ENCODE measurements at places on chromosomes 1 and 21.

DNA sequence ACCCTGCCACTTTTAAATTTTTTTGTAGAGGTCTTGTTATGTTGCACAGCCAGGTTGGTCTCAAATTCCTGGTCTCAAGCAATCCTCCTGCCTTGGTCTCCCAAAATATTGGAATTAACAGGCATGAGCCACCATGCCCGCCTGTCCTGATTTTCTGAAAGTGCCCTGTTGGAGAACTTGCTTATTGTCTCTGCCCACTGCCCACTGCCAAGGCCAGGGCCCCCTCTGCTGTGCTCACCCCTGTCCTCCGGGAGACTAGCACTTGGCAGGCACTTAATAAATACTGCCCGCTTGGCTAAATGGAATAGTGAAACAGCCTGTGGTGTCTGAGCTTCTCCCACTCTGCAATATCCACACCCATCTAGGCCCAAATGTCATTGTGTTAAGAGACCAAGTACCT lies 35.7 kb downstream of the CTNNBIP1 start:
- no peak for DNase-seq

DNA sequence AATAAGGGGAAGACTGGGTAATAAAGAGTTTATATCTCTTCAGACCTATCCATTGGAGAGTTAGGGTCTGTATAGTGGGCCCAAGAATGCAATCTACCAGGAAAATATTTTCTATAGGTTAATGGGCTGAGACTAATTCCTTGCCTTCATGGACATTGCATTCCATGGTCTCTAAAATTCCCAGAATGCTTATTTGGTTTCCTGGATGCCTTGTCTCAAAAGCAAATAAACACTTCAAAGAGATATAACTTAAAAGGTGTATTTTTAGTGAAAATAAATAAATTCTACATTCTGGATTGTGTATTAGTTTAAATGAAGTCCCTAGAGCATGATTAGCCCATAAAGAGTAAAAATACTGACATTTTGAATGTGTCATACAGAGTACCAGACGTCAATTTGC lies 550.1 kb upstream of the PKN2 start:
- no peak for DNase-seq

DNA sequence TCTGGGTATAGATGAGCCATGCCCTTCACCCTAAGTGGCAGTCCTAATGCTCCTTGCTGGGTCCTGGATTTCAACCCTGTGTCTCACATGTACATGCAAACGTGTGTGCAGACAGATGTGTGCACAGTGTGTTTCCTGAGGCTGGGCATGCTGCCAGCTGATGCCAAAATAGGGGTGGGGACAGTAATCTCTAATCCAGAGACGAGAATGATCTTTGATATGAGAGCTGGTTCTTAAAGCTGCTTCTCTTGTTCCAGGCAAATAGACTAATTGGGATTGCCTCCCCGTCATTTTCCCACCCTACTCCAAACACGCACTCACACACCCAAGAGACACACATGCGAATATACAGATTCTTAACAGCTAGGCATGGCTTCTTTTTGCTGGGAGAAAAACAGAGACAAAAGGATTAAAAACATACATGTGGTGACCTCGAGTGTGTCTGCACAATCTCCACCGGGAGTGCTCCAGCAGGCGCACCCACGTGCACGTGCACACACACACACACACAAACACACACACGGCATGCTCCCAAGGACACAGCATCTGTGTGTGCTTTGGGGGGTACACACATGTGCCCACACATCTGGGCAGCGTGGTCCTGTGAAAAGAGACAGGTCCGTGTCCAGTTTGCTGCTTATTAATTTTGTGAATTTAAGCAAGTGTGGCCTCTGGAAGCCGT lies 102.1 kb upstream of the ZBTB40 start:
- DNase-seq = no peak

- DNase-seq = peak; percentile 94
Measured at GRCh38 chr21:43975469-43976098, 36.5 kb upstream of the TRAPPC10 start.

DNA sequence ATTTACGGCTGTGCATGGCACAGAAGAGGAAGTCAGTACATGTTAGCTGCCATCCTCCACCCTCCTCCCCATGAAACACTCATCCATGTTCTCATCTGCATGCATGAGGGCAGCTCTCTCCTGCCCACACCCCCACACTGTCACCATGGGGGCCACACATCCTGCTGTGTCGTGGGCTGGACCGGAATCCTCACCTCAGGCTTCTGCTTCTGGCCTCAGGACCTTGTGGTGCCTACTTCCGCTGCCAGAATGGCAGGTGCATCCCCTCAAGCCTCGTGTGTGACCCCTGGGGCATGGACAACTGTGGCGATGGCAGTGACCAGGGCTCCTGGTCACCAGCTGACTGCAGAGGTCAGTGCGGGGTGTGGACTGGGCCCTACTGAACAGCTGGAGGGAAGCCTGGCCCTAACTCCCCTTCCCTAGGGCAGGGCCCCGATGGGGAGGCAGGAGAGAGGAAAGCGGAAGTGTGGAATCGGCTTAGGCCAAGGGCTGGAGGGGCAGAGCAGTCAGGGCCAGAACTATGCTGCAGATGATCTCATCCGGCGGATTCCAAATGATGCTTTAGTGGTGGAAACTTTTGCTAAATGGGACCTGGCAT lies 3.8 kb downstream of the LDLRAD2 start:
- peak; percentile 4 for DNase-seq

DNA sequence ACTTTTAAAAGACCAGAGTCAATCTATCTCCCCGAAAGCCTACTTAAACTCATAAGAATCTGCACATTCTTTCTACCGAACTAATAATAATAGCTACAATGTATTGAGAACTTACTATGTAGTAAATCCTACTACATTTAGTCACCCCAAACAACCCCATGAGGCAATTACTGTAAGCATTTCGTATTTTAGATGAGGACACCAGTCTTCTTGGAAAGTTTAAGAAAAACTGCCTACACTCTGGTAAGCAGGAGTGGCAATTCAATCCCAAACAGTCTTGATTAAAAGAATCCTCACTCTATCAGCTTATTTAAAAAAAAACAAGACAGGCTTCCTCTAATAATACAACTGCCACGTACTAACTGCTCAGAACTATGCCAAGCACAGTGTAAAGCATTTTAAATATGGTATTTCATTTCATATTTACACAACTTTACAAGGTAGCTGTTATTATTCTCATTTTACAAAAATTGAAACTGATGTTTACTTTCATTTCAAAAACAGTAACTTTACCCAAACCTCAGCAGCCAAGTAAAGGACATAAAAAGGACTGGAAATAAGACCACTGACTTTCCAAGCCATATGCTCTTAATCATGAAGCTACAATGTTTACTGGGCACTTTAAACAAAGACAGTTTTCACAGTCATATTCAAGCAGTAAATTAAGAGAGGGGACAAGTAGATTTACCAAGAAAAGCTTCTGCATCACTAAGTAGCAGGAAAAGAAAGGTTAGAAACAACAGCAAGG lies 13.9 kb downstream of the ARID4B start:
- DNase-seq = no peak

DNA sequence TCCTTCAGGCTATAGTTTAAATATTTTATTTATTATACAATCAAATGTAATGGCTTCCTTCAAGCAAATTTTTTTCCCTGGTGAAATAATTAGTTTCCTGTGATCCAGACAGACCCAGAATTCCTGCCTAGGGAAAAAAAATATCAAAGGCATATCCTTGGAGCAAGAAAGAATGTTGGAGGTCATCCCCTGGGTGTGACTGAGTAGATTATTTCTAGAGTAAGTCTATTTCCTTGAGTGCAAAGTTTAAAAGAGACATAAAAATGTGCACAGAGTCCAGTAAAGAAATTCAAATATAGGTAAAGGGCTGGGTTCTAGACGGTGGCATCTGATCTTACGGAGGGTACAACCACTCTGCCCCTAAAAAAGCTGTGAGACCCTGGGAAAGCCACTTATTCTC lies 32.2 kb upstream of the SAMD13 start:
- DNase-seq = no peak

- no peak for DNase-seq
Measured at GRCh38 chr1:232339073-232339472, 290.9 kb downstream of the SIPA1L2 start.

DNA sequence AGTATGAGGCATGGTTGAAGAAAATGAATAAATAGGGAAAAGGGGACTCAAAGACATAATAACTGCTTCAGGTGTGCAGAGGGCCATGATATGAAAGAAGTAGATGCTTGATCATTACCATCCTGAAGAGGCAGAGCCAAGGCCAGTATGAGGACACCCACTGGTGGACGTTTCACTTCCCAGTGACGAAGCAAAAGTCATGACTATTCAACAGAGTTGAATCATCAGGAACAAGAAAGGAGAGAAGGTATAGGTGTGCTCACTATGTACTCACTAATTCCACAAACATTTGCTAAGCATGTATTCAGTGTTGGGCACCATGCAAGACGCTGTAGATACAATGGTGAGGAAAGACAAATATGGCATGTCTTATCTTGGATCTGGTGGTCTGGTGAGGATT lies 319.2 kb upstream of the RUNX1 start:
- no peak for DNase-seq

GRCh38 chr21:39116761-39117439 lies 66.4 kb downstream of the PSMG1 start:
- no peak for DNase-seq

- DNase-seq = peak; percentile 80
Measured at GRCh38 chr1:109790735-109791494, 27.2 kb upstream of the EPS8L3 start.

DNA sequence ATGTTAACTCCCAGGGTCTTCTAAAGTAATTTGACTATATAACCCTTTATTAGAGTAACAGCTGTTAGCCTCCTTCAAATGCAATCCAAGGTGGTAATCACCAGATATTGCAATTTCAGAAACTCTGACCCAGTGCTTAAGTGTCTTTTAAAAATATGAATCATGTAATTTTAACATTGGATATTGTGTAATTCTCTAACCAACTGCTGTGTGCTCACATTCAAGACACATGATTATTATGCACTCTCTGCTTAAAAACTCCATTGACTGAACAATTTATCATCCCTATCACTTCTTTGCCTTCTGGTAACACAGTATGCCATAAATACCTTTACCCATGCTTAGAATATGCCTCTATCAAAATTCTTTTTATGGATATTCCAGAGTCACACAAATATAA lies 537.4 kb upstream of the RGS18 start:
- no peak for DNase-seq

DNA sequence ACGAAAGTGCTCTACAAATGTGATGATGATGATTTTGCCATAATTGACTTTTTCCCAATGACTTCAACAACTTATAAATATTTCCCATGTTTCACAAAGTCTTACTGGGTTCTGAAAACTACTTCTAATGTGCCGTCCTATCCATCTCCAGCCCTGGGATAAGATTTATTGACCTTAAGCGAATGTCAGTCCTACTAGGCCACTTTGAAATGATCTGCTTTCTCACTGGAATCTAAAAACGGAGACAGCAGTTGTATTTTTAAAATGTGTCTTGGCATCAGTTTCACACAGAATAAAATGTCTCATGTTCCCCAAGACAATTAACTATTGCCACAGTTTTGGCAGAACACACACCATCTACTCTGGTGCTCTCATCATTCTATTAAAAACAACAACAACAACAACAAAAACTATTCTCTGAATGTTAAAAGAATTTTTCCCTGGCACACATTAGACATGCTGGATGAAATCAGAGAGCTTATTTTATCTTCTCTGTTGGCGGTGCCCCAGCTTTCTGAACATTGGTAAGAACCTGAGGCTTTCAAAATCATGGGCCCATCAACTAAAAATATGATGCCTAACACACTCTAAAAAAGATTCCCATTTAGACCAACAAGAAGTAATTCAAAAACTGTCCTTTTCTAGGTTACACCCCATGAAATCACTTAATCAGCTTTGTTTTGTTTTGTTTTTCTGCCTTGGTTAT lies 23.1 kb upstream of the DNASE2B start:
- no peak for DNase-seq

DNA sequence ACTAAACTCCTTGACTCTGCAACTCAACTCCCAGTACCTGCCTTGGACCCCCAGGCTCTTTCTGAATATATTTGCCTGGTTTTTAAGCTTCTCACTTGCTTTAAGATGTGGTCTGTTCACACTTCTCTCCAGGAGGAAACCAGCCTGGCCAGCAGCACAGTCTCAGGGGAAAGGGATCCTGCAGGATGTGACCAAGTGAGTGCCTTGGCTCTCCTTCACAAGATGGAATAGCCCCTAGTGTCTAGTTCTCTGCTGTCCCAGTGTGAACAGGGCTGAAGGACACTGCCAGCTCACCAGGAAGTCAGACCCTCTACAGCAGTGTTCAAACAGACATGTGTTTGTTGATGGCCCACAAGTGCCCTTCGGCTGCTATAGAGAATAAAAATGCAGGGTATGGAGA lies 32.9 kb downstream of the CD244 start:
- no peak for DNase-seq

GRCh38 chr1:180230791-180231505 lies 884 bp downstream of the LHX4 start:
- peak; percentile 31 for DNase-seq

DNA sequence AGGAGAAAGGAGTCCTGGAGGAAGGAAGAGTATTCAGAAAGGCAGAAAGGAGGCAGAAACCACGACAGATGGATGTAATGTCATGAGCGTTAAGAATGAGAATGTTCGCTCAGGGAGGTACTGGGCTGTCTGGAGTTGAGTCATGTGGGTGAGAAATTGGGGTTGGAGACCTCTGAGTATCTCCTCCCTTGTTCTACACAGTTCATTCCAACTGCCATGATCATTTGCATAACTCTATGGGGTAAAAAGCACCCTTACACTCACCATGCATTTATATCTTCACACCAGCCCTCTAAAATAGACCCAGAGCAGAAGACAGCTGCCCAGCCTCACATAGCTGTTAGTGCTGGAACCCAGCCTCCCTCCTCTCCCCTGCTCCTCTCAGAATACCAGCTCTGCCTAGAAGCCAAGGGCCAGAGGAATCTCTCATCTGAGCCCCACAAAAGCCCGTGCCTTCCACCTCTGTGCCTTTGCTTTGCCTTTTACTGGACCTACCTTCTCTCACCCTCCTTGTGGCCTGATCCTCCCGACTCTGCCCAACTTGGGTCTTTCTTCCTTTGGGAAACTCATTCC lies 85.2 kb downstream of the BEND5 start:
- no peak for DNase-seq

- no peak for DNase-seq
Measured at GRCh38 chr1:116118471-116118870, 7.3 kb downstream of the MAB21L3 start.

DNA sequence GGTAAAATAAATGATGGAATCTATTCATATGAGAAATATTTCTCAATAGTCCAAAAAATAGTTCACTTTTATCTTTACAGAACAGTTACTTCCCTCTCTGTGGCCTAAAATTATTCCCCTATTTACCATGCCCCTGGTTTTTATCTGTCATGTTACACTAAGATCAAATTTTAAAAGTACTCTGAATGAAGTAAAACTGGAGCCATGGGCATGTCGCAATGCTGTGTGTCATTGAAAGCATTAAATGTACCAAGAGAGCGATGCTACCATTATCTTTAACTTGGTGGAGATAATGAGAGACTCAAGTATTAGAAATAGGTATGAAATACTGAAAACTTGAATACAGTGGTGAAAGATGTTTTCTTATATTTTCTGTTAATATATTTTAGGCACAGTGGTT lies 146.2 kb downstream of the KCNT2 start:
- no peak for DNase-seq

Data from GM19239 (cell line).